ENCODE measurements at places on chromosomes 1 and 21. TPM values are rescaled to one million over a fixed set of nuclear protein-coding genes. Genes with fewer than 3 reads are reported as not detected.

Gene FCMR
- total RNA-seq: 0.69 TPM

Gene DAB1
- 1.4 TPM for total RNA-seq

Gene ACKR1
- 8.5 TPM for total RNA-seq

Gene HSD3B2
- total RNA-seq: 0.20 TPM

Gene DESI2
- total RNA-seq: 43.4 TPM

Gene CD1E
- 2.7 TPM for total RNA-seq

Gene ALDH9A1
- 101 TPM for total RNA-seq

Gene YOD1
- total RNA-seq: 27.8 TPM

Gene UBAP2L
- 77.4 TPM for total RNA-seq

Gene SH2D2A
- 0.89 TPM for total RNA-seq

Gene SPRR2D
- 11.3 TPM for total RNA-seq

Gene TNN
- total RNA-seq: 2.9 TPM

Gene FALEC
- total RNA-seq: not detected

Gene FCRL6
- total RNA-seq: 0.49 TPM

Gene XCL2
- total RNA-seq: not detected

Gene COL9A2
- 4.9 TPM for total RNA-seq

Gene RGSL1
- total RNA-seq: not detected

Gene FMO5
- total RNA-seq: 3.1 TPM

Gene EXTL1
- 0.69 TPM for total RNA-seq

Gene GOLT1A
- not detected for total RNA-seq

Gene SHE
- total RNA-seq: 5.4 TPM

Gene GBP6
- total RNA-seq: 0.39 TPM
